ENCODE measurements at places on chromosomes 1 and 21.

DNA sequence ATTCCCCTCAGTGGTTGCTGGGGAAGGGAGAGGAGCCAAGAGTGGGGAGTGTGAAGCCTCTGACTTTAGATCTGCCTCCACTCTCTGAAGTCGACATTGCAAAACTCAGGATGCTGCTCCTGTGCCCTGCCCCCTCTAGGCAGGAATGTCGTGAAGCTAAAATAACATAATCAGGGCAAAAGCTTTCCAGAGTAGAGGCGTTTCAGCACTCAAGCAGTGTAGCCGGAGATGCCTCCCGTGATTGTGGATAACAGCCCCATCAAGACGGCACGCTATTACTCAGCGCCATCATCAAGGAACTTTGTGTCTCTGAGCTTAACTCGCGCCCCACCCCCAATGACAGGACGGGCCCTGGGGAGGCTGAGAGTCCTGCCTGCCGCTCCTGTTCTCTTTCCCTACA is 60.0 kb downstream of the FBXO2 start:
- no peak for DNase-seq

DNA sequence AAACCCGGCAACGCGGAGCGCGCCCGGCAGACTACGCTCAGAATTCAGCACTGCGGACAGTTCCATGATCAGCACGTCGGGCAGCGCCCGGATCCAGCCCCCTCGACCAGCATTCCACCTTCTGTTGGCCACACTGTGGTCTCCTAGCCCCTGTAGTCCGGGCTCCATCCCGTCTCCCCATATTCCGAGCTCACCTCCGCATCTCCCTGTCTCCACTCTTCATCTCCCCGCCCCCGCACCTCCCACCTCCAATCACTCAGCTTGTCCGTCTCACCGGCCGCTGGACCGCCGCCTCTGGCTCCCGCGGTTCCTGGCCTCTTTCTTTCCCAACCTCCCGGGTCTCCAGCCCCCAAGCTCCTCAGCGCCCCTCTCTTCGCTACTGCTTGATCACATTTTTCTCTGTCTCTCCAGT is 500 bp downstream of the EPHA10 start:
- DNase-seq: peak; percentile 36

DNA sequence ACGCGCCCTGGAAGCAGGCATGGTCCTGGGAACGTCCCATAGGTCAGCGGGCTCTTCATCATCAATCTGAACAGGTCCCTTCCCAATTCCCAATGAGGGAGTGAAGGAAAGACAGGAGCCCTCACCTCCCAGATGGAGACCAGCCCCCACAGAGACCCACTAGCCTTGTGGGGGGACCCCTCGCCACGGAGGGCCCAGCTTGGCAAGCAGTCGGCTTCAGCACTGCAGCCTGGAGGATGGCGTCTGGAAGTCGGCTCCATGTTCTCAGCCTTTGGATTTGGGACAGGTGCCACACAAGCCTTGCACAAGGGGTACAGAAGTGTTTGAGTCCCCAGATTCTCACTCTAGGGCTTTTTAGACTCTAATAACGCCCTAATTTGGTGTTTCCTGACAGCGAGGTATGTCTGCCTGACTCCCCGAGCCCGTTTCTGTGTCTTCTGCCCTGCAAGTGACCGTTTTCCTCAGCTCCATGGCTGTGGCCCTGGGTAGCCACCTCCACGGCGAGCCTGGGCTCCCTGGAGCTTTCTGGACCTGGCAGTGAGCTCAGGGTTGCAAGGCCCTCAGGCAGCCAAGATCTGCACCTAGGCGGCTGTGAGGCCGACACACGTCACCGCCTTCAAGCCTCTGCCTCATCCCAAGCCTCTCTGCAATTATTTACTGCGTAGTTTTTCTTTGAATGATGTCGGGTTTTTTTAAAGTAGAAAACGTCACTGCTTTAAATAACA is 25.0 kb upstream of the SUMO3 start:
- no peak for DNase-seq

- no peak for DNase-seq
These were observed 675 bp downstream of the MYSM1 start for GRCh38 chr1:58699011-58699762.

DNA sequence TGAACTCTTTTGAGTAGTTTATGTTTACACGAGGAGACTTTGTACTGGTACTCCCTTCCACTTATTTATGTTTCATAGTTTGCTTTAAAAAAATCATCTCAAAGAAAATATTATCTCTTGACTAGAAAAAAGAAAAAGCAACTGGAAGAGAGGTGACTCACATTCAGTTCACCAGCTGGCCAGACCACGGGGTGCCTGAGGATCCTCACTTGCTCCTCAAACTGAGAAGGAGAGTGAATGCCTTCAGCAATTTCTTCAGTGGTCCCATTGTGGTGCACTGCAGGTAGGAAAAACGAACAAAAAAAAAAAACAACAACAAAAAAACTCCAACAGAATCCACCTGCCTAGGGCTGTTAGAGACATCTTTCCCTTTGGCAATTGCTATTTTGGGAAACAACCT is 102.9 kb downstream of the PTPRC start:
- no peak for DNase-seq

DNA sequence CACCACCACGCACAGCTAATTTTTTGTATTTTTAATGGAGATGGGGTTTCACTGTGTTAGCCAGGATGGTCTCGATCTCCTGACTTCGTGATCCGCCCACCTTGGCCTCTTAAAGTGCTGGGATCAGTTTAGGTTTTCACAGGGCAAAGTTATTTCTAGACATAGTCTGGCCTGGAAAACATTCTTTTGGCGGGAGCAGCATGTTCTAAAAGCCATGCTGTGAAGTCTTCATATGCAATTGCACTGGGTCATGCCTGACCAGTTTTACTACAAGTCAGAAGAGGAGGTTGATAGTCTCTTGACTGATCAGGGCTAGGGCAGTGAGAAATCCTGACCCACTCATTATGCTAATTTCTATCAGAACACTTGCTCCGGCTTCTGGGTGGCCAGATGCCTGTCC is 131.6 kb upstream of the POU3F1 start:
- no peak for DNase-seq

DNA sequence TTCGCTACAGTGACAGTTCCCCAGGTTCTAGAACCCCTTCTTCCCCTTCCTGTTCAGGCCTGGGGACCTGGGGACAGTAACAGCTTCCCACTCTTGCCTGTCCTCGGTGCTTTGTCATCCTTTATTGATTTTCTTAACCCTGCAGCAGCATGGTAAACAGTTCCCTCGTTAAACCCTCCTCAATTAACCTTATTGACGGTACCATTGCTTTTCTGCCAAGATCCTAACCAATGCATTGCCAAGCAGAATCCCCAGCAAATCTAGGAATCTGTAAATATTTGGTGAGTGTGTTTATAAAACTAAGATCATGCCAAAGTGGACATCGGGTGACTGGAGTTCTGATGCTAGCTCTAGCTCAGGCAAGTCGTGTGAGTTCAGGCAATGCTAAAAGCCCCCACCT is 99.6 kb upstream of the KAZN start:
- no peak for DNase-seq

DNA sequence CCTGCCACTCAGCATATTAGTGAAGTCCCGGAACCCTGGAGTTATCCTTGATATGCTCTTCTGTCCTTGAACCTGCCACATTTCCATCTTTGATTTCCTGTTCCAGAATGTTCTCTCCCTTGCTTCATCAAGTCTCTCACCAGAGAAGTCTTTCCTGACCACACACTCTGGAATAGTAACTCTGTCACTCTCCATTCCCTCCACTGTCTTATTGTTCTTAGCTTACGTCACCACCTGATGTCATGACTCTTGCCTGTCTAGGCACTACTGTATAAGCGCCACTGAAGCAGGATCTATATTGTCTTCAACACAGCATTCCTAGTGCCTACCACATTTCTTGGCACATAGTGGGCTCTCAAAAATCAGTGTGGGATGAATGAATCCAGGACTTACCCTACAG is 65.4 kb upstream of the SMYD2 start:
- DNase-seq: no peak

DNA sequence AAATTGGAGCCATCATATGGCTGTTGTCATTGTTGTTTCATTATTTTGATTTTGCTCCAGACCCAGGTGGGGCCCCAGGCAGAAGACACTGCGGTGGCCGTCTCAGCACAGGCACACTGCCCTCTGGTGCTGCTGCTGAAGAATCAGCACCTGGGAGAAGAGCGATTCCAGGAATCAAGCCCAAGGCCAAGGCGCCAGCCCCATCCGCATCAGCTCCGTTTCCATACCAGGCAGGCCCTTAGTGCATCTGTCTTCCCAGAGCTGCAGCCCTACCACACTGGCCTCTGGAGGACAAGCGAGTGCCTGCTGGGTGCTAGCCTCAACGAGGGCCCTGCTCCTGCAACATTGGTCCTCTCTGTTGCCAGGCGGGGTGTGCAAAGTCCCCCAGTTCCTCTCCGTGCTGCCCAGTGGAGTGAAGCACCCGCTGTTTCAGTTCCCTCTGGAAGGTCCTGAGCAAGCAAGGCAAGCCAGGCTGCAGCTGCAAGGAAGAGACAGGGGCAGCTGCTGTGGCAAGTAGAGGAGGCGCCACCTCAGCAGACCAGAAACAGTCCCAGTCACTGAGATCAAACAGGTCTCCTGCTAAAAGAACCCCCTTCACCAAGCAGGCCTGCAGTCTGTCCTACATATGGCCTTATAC is 5.2 kb downstream of the GRIK3 start:
- DNase-seq: no peak

DNA sequence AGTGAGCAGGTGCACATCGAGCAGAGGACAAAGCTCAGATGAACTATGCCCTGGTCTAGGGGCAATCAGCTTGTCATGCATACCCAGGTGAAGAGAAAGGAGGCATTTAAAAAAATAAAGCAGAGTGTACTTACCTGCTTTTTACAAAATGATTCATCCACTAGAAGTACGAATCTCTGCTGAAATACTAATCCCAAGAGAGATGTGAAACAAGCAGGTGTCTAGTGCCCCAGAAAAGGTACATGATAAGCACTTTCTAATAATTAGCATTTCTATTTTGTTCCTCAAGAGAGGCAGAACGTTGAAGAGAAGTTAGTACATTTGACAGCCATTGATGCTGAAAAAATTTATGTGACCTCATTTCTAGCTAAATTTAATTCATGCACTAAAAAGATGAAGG is 31.1 kb downstream of the CHODL start:
- DNase-seq: no peak

GRCh38 chr1:14598498-14599182 is at the start of gene KAZN:
KAZN (plus strand) TSS chr1:14598685.
- DNase-seq: no peak

GRCh38 chr1:100396651-100397050 is 44.3 kb downstream of the CDC14A start:
- DNase-seq: no peak

DNA sequence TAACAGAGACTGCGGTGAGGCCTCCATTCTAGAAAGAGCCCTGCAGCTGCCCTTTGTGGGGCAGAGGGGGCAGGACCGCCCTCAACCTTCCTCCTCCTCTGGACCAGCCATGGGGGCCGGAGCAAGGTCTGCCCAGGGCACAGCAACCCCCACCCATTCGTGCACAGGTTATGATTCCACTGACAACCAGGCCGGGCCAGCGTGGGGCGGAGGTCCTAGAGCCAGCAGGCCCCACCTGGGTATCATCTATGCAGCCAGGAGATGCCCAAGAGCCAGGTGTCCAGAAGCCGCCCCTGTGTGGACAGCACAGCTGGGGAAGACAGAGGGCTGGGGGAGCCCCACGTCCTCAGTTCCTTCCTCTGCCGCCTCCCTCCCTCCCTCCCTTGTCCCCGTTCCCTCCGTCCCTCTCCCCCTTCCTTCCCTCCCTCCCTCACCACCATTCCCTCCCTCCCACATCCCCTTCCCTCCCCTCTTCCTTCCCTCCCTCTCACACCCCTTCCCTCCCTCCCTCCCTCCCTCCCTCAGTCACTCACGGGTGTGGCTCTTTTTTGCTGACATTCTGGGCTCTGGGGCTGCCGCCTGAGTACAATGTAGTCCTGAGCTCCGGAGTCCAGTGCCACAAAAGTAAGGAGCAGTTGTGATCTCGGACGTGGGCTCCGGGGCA is 12.3 kb downstream of the RNF223 start:
- no peak for DNase-seq

DNA sequence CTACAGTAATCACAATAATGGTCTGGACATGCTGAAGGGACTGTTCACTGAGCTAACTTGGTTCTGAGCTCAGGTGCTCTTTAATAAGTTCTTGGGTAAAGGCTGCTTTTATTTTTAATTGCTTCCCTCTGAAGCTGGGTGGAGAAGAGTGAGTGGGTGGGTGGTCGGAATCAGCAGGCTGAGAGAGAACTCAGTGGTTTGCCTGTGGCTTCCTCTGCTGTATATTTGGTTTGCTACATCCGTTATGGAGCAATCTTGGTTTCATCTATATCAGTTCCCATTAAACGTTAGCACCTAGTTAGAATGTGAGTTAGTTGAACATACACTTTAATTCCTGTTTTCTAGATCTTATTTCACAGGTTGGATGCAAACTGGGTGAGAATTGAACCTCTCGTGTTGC is 23.3 kb downstream of the CNIH4 start:
- DNase-seq: peak; percentile 25

DNA sequence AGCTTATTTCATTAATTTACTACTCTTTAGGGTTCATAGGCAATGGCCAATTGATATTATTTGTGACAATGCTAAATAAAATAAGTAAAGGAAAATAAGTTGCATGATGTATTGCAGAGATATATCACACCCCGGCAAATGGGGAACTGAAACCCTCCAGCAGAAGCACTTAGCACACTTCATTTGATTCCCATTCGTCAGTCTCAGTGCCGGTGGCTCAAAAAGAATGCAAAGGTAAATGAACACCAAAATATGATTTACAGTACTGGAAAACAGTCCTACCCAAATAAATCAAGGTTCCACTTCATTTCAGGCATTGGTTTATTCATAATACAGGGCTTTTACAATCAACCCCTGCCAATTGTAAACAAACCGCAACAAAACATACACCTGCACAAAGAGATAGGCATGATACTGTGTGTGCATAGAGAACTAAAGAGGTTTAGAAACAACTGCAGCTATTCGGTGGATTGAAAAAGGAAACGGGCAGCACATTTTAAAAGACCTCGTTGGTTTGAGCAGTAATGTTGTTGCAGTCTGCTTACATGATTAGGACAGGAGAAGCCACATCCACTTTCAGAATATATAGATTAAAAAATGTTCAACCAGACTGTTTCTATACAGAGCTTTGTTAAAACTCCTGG is 1019.2 kb downstream of the TTLL7 start:
- no peak for DNase-seq

- no peak for DNase-seq
These were observed 10.2 kb downstream of the C1orf216 start for GRCh38 chr1:35708441-35708921.

GRCh38 chr1:54645806-54646676 is 4.5 kb downstream of the MROH7 start:
- DNase-seq: no peak

GRCh38 chr1:44037154-44037553 is 5.9 kb upstream of the SLC6A9 start:
- no peak for DNase-seq

GRCh38 chr1:47534436-47534835 is 96.6 kb downstream of the FOXD2 start:
- DNase-seq: no peak

- no peak for DNase-seq
These were observed 334.7 kb downstream of the OMA1 start for GRCh38 chr1:58211869-58212268.

- no peak for DNase-seq
These were observed 30.1 kb downstream of the NCAM2 start for GRCh38 chr21:21028275-21028820.

- DNase-seq: no peak
These were observed 31.8 kb upstream of the JUN start for GRCh38 chr1:58815686-58816071.

GRCh38 chr1:14017531-14017961 is 317.6 kb downstream of the PRDM2 start:
- DNase-seq: no peak
